ENCODE measurements at places on chromosomes 6 and 20.
A peak's percentile ranks its signal among the peaks of the same experiment; 100 is the strongest.

- DNase-seq, result no peak
These were observed 26.5 kb downstream of the CD109 start for GRCh38 chr6:73722318-73723060.

GRCh38 chr20:1685304-1686052 is 27.9 kb upstream of the SIRPG start:
- no peak for DNase-seq

- peak; percentile 82 for DNase-seq
These were observed 582.9 kb upstream of the CDH4 start for GRCh38 chr20:60669211-60669610.

- peak; percentile 87 for DNase-seq
These were observed 45.5 kb downstream of the ANKS1A start for GRCh38 chr6:34934516-34934915.

DNA sequence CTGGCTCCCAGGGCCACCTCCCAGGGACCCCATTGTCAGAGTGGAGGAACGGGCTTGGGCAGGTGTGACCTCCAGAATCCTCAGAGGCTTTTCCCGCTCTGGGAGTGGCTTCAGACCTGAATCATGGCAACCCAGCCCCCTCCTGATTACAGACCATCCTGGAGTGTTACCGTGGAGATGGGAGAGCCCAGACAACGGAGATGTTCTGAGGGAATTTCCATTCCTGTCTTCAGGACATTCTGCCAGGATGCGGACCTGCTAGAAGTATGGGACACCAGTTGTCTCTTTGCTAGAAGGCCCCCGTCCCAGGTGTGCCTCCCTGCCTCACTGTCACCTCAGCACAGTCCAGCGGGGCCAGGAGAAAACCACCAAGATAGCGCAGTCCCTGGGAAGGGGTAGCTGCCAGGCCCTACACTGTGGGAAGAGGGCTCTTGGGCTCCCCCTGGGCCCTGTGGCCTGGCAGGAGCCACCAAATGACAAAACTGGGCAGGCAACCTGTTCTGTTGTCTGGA is 109.9 kb downstream of the PSMB1 start:
- DNase-seq, result no peak

GRCh38 chr20:59839400-59839799 is 94.0 kb downstream of the SYCP2 start:
- DNase-seq, result no peak

- DNase-seq, result peak; percentile 62
These were observed 128.9 kb upstream of the SHLD1 start for GRCh38 chr20:5621305-5621704.

GRCh38 chr20:44943828-44944227 is 16.4 kb downstream of the TOMM34 start:
- no peak for DNase-seq

GRCh38 chr6:5638666-5639065 is 368.1 kb downstream of the NRN1 start:
- DNase-seq, result peak; percentile 8

DNA sequence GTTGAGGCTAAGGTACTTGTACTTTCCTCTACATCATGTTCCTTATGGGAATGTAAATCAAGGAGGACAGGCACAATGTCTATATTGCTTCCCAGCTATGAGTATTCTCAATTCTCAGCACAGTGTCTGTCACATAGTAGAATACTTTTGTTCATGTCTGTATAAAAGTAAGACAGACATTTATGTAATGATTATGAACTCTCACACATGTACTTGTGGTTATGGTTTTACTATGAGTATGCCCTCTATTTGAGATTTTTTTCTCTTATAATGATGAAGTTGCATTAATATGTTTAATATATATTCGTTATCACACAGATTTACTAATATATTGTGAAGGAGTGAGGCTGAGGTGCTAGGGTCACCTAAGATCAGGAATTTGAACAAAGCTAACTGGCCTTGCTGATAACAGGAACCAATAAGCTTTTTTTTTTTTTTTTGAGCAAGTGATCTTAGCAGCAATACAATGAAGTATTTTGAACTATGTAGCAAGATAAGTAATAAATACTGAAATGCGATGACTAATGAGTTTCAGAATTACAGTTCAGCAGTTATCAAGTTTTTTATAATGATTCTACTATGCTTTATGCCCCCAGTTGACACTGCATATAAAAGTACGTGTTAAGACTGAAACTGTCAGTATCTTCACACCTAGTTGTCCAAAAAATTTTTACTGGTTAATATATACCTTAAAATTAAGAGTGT is 623.1 kb downstream of the HTR1B start:
- DNase-seq, result no peak

GRCh38 chr6:31689249-31690110 is 8.6 kb upstream of the LY6G5C start:
- DNase-seq, result no peak

GRCh38 chr20:37642246-37642645 is 51.6 kb upstream of the CTNNBL1 start:
- no peak for DNase-seq

DNA sequence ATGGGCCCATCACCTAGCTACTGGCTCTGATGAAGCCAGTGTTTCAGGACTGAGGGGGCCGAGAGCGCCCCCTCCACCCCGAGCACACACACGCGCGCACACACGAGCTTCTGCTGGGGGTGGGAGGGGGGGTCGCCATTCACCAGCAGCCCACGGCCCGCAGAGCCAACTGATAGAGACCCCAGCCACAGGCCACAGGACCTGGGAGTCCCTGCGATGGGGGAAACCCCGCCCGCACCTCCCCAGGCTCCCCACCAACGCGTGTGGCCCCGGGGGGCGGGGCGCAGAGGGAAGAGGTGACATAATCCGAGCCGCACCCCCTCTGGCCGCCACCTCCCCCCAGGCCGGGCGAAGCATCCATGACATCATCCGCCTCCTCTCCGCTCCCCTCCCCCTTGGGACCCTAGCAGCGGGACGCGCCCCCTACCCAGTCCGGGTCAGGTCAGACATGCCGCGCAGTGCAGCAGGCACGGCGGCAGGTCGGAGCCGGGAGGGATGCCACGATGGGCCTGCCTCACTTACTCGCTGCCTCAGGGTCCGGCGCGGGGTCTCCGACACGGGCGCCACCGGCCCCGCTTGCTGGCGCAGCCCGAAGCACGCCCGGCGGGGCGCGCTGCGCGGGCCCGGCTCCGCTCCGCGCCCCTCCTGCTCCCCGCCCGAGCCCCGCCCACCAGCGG is at the start of gene LZTS3:
Gene LZTS3, minus strand, starts transcription at position 617 of the 677 bp plus-strand sequence. CDS start 6,386 bp downstream, outside the sequence.
- peak; percentile 87 for DNase-seq

GRCh38 chr6:37442416-37443215 is 9.6 kb downstream of the CMTR1 start:
- no peak for DNase-seq

DNA sequence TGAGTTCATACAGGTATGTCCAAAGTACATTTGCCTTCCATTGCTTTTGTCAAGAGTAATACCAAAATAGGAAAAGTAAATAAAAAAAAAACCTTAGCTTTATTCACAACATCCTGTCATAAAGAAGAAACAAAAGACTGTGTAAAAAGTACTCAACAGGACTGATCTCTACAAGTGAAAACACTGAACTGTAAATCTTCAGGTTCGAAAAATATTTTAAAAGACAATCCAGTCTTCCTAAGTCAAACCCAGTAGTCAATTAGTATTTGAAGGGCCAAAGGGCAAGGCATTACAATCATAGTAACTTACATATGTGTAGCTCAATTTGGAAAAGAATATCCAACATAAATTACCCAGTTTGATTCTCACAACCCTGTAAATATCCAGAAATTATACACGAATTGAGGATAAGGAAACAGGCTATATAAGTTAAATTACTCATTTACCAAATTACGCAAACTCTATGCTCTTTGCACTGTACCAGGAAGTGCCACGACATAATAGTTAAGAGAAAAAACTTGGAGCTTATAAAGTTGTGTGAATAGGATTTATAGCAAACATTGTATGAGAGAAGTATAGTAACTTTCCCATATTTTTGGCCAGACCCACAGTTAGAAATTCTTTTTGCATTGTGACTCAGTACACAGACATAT is 21.2 kb downstream of the PTPRK start:
- no peak for DNase-seq

GRCh38 chr6:69061066-69061465 is 426.0 kb downstream of the ADGRB3 start:
- DNase-seq, result no peak

- peak; percentile 61 for DNase-seq
These were observed 10.9 kb downstream of the CASP8AP2 start for GRCh38 chr6:89840538-89840937.

DNA sequence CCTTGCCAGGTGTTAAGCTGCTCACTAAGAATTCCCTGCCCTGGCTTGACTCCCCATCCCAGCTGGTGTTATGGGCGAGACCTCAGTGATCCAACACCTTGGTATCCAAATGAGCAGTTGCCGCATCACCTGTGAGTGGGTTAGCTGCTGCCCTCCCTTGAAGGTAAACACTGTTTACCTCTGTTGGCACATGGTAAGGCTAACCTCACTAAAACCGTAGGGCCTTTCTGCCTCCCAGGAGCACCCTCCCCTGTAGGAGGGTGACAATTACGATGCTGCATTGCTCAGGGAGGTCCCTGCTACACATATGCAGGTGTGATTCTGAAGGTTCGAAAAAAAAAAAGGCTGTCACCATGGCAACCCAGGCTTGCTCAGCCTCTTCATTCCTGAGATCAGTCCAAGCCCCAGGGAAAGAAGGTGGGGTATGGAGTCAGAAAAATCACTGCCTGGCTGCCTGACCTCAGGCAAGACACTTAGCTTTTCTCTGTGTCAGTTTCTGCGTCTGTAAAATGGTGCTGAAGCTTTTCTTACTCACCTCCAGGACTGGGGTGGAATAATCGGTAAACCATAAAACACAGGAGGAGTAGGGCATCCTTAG is 19.5 kb downstream of the PNPLA1 start:
- DNase-seq, result no peak

DNA sequence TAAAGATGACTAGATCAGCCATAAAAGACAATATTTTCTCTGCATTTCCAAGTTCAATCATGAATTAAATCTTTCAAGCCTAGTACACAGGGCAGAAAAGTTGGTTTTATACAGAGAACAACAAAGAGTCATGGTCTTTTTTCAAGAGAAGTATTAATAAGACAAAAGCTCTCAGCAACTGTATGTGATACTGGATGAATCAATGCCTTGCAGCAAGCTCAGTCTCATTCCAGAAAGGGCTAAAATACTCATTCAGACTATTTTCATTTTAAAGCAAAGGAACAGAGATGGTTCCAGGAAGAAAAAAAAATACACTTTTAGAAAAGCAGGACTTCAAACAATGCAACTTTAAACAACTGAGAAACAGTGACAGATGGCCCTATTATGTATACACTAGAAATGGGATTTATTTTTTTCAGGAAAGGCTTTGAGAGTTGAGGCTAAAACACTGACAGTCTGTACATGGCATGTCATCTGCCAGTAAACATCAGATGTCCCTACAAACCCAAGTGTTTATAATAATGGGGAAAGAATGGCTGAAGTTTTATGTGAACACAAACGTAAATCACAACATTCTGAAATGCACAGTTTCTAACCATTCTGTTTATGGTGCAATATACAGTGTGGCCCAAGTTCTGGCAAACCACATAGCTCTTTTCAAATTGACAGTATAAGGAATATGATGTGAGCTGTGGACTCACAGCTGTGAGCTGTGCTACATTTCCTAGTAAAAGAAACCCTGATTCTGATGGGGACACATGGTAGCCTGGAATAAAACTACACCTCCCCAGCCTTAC is 114.3 kb upstream of the DST start:
- DNase-seq, result no peak

DNA sequence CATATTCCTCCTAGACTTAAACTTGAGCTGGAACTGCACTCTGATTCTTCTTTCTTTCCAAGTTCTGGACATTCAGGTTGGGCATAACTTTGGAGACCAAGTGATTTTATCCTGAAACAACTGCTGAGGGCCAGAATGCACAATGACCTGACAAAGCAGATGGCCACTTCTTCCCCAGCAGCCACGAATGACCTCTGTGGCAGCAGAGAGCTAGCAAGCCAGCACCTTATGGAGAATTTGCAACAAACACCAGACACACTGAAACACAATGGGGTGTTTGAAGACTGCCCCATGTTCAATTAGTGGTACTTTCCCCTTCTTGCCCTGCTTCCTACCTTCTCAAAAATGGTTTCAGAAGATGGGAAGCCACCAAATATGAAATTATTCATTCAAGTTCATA is 4.2 kb upstream of the TENT5A start:
- DNase-seq, result no peak

GRCh38 chr6:30799210-30799609 is 54.9 kb upstream of the IER3 start:
- DNase-seq, result peak; percentile 82

DNA sequence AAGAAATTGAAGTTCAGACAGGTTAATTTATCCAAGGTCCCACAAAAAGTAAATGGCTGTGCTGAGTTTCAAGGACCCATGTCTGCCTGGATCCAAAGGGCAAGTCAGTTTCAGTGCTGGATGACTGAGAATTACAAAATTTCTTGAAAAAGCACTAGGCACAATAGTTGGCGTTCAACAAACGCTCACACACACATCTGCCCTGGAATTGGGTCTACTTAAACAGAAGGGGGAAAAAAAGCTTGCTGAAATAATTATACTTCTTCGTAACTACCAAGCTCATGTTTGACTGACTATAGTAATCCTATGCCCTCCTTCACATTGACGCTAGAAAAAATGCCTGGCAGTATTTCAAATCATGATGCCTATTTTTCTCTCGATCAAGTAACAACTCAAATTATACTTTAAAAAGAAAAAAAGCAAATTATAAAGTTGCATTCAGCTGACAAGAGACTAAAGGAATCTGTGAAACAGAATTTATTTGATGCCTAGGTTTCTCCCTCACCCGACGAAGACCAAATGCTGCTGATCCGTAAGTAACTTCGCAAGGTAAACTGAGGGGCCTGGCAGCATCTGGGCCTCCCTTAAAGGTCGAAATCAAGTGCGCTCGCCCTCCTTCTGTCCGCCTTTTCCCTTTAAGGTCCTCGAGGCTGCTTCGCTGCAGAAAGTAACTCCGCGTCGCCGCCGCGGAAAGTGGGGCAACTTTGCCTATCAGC is 650 bp upstream of the CD2AP start:
- peak; percentile 26 for DNase-seq

DNA sequence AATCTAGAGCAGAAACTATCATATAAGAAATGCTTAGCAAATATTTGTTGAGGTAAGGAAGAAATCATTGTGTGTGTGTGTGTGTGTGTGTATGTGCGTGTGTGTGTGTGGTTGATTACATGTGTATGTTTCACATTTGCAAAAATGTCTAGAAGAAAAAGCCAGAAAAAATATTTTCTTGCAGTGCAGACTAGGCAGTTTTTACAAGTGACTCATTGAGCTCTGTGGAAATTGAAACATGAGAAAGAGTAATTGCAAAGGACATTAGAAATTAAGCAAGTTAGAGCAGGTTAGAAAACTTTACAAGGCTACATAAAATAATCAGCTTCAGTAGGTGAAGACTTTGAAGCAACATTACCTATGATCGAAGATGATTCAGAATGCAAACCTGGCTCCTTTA is 669.0 kb upstream of the EYS start:
- no peak for DNase-seq

DNA sequence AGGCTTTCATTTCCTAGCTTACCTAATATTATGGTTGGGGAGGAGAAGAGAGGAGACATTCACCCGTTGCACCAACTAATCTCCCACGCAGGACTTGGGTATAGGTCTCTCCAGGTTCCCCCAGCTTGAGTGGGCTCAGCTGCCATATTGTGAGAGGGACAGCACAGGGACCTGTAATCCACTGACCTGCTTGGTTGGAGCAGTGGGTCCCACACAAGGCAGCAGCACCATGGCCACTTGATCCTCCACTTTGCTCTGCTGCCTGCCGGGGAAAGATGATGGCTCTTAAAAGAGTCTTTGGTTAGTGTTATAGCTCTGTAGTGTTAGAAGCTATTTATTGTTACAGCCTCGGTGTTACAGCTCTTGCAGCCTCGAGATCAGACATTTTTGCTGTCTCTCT is 22.5 kb upstream of the ECHDC1 start:
- DNase-seq, result no peak

GRCh38 chr6:97557355-97557754 is 274.3 kb upstream of the MMS22L start:
- DNase-seq, result no peak

Data from muscle of leg (tissue), 16 donors.